ENCODE measurements at places on chromosomes 7 and 10.

DNA sequence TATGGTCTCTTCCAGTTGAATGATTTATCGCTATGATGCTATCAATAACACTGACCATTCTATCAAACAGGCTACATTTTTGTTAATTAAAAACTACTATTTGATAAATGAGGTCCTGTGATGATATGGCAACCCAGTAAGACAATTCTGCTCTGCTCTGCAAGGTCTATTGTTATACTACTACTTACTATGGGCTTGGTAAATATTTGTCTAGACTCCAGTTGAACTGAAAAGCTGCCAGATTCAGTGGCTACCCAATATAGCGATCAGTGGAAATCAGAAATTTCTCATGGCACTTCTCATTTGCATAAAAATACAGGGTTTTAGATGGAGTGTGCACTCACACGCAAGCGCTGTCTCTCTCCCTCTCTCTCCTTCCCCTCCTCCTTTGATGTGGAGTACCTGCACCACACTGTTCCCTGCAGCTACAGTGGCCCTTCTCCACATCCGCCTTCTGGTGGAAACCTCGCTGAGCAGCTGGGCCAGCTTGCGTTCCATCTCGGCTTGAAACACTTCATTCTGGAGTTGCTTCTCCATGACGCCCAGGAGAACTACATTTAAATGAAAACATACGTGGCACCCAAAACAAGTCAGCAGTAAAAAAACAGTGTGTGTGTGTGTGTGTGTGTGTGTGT, 77.9 kb downstream of the KIAA1549 start:
- no peak for DNase-seq

DNA sequence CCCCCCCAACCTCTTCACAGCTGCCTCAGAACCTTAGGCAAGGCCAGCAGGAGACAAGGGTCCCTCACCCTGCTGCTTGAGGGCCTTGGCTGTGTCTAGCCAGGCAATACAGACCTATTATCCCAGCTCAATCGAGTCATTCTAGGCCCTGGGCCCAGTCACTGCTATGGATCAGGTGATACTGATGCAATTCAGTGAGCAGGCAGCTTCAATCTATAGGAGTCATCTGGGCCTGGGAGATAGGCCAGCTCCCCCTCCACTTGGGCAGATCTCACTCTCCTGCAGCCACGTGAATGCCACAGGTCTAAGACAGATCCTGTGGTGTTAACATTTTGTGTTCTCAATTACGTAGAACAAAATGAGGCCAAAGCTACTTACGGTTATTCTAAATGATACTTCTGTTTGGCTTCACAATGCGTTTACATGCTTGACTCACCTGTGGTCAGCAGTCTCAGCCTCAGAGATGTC, 68.0 kb upstream of the LRRC4 start:
- no peak for DNase-seq

GRCh38 chr10:47095848-47096612, 184.8 kb downstream of the PTPN20 start:
- DNase-seq, result no peak

DNA sequence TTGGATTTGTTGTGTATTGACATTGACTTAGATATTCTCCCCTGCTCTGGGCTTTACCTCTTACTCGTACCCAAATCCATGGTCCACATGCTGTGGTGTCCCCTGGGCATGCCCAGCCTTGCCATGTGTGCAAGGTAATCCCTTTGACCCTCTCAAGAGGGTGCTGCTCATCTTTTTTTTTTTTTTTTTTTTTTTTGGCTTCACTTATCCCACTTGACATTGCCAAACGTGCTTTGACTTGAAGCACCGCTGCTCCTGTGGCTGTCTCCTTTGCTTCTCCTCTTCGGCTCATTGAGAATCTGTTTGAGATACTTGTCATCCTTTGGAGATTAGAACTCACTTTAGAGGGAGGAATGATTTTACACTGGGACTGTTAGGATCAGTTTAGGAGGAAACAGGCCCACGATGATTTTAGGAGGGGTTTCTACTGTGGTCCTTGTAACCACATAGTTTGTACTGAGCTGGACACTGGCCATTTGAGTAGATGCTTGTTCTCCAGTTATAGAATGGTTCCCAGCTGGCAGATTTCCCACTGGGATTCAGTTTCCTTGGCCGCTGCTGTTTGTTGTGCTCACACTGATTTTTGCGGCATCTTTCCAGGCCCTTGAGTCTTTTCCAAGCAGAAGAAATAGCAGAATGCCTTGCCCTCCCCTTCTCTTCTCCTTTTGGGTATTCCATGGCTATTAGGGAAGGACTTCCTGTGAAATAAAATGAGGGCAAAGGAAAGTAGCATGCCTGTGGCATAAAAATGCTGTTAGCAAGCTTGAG, 184.8 kb downstream of the AUTS2 start:
- no peak for DNase-seq

DNA sequence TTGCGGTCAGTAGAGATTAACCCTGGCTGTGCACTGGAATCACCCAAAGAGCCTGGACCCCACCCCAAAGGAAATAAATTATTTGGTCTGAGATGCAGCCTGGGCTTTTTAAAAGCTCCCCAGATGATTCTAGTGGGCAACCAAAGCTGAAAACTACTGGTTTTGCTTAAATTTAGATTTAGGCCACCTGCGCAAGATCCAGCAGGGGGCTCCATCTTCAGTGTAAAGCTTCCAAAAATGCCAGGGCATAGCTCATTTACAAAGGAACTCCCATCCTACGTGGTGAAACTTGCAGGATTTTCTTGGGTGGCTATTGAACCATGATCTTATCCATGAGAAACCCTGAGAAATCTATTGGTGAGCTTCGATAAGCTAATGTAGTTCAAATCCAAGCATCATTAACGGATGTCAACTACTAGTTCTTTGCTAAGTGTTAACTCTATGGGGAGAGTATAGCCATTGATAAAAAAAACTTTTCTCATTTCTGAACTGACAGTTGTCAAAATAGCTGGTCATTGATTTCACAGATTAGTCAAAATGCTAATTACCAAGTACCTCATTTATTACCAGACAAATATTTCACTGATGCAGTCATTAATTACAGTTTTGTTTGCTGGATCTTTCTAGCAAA, 315.3 kb downstream of the LHFPL3 start:
- DNase-seq, result peak; percentile 36

- no peak for DNase-seq
These were observed 170.1 kb downstream of the TMEM26 start for GRCh38 chr10:61283066-61283465.

DNA sequence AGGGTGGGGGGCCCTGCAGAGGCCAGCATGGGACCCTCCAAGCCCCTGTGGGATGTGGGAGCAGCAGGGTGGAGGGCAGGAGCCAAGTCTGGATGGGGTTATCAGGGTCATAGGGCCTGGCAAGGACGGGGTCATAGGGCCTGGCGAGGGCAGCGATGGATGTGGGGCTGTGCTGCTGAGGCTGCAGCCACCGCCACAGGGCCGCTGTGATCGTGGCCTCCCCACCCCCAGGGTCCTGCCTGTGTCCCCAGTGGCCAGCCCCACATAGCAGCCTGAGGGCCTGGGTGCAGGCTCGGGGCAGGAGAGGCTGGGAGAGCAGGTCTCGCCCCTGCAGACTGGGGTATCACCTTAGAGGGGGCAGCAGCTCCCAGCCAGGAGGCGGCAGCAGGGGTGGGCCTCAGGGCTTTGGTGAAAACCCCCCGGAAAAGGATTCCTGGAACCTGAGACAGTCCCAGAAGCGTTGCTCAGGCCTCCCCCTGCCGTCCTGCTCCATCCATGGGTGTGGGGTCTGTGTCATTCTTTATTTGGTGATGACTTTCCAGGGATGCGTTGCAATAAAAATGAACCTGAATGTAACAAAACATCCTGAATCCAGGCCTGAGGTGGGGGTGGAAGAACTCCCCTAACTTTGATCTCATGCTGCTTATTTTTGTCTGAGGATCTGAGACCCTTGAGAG, 107.3 kb upstream of the SHH start:
- DNase-seq, result no peak

DNA sequence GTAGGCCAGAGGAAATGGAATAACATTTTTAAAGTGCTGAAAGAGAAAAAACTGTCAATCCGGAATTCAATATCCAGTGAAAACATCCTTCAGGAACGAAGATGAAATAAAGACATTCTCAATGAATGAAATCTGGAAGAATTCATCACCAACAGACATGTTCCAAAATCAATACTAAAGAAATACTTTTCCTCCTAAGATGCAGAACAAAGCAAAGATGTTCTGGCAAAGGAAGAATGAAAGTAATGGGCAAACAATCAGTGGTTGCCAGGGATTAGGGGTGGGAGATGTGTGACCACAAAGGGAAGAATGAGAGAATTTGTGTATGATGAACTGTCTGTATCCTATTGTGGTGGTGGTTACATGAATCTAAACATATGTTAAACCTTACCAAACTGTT, 52.8 kb upstream of the EEPD1 start:
- DNase-seq, result no peak

DNA sequence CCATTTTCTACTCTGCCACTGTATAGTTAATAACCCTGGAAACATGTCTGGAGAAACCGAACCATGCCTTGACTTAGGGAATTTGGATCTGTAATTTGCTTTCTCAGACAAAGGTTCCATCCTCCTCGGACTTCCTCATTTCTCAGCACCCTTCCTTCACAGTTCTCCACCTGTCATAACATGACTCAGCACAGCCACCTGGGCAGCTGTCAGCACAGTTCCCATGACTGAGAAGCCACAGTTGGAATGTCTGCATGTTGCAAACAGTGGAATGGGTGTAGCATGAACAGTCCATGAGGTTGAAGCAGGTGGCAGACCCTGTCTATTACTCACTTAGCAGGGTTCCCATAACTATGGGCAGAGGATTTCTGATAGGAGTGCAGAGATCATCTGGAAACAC, 634 bp upstream of the OR9A4 start:
- DNase-seq, result no peak

DNA sequence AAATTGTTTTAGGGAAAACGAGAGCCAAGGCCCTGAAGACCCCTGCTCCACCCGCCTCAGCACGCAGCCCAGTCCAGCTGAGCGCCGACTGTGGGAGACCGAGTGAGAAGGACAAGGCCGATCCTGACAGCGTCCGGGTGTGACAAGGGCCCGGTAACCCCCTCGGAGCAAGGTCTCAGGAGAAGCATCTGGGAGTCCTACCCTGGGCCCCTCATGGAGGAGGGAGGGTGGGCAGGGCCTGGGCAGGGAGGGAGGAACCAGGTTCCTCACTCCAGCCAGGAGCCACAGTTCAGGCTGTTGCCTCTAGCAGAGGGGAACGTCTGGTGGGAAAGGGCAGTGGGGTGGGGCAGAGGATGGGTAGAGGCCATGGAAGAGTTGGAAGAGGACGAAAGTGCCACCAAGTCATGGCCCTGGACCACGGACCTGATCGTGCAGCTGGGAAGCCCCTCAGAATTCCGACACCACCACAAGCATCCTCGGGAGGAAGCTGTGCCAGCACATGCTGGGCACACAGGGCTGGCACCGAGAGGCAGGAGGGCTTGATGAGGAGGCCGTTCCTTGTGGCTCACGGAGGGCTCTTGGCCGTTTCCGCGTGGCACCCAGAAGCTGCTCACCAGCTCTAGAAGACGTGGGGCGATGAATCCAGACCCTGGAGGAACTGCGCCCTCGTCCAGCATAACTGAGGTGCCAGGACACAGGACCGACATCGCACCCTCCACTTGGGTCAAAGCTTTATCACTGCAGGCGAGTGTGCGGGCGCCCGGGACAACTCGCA, 2.2 kb upstream of the KNDC1 start:
- no peak for DNase-seq

DNA sequence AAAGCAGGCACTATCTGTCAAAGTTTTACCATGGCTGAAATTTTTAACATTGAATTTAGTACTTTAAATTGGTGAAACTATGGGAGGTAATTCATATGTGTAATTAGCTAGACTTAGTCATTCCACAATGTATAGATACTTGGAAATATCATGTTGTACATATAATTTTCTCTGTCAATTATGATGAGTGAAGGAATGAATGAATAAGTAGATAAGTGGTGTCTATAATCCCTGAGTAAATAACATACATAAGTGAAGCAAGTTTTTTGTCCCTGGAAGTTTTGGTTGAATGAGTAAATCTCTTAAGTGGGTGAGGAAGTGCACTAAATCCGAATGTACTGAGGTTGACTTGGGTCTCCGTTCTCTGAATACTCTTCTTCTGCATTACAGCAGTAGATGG, 201.0 kb downstream of the CSTF2T start:
- DNase-seq, result no peak

- DNase-seq, result no peak
These were observed 10.7 kb downstream of the MTPN start for GRCh38 chr7:135966341-135967043.

GRCh38 chr7:80630608-80631405, 7.6 kb upstream of the CD36 start:
- no peak for DNase-seq
